ENCODE measurements at places on chromosomes 2 and 18.

DNA sequence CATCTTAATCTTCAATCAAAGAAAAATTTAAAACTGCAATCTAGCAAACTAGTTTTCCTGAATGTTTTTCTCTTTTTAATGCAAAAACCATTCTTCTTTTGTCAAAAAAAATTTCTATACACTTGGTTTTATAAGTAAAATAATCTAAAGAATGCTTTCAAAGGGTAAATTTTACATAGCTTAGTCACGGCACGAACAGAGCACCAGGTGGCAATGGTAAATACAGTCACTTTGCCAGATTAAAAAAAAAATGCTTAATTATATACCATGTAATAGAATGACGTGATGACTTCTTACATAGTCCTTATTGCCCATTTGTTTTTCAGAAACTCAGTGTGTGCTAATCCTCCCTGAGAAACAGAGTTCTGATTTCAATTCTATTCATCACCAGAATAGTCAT is 10.4 kb downstream of the FEZ2 start:
- DNase-seq, result no peak

- DNase-seq, result no peak
Observed at GRCh38 chr18:63199743-63200241, 119.8 kb downstream of the BCL2 start.

- no peak for DNase-seq
Observed at GRCh38 chr2:120910956-120911951, 175.6 kb downstream of the GLI2 start.

DNA sequence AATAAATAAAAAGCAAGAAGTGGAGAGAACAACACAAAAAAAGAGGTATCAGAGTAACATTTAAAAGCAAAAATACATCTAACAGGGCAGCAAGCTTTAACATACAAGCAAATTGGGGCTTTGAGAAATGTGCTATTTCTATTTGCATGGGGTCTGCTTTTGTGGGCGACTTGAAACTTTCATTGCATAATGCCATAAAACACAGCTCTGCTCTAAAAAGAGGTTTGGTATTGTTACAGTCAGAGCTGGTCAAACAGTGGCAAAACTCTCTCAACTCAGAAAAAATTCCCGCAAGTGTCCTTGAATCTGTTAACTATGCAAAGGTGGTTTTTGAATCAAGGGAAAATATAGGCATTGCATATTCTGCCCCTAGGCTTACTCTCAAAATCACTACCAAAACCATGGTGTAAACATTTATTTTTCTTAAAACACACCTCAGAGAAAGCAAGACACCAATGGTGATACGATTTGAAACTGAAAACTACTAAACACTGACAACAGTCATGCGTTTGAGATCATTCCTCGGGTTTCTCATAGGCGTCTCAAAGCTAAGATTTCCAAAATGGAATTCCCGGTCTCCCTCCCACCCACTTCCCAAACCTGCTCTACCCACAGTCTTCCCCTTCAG is 45.5 kb downstream of the RNF152 start:
- DNase-seq, result no peak

DNA sequence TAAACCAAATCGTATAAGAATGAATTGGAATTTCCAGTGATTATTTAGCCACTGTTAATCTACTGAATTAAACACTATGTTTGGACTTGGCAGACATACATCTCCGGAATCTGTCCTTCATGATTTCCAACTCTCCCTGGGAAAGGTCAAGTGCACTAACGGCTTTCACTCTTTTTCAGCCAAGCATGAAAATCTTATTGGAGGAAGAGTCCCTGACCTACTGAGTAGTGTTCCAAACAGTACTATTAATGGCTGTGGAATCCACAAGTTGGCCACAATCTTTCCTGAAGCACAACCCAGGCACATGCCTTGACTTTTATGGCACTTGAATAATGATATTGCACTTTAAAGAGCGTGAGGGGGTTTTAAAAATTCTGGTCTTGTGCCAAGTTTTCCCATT is 318.9 kb upstream of the RND3 start:
- DNase-seq, result no peak

GRCh38 chr2:158688721-158689120 is 106.4 kb upstream of the DAPL1 start:
- no peak for DNase-seq

GRCh38 chr2:179332903-179333302 is 68.3 kb upstream of the SESTD1 start:
- no peak for DNase-seq

- DNase-seq, result no peak
Observed at GRCh38 chr2:64950226-64951160, 38.7 kb upstream of the SLC1A4 start.

- DNase-seq, result no peak
Observed at GRCh38 chr2:151260573-151261230, 961 bp downstream of the RBM43 start.

DNA sequence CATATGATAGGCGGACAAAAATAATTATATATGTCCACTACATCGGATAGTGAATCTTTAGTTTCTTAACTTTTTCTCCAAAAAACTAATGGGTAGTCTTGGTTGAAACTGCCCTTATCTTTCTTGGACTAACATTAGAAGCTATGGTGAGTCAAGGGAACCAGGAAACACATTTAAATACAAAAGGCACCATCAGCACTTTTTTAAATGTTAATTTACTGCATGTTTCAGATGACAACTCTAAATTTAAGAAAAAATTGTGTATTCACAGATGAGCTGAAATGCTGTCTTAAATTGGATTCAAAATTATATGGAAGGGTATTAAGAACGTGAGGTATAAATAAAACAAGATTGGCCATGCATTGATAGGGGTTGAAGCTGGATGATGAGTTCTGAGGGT is 75.6 kb upstream of the CERS6 start:
- DNase-seq, result no peak

DNA sequence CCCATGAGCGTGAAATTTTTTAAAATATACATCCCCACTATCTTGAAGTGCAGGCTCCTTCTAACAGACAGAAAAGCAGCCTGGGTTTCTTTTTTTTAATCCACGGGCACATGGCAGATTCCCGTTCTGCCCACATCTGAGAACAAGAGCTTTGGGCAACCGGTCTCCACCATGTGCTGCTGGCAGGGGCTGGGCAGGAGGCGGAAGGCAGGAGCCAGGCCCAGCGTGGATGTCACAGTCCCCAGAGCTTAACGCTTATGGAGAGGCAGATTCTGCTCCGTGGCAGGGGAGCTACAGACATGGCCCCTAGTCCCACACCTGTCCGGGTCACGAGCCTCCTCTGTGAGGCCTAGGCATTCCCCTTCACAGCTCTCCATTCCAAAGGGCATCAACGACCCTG is 503.0 kb upstream of the MYT1L start:
- DNase-seq, result no peak

DNA sequence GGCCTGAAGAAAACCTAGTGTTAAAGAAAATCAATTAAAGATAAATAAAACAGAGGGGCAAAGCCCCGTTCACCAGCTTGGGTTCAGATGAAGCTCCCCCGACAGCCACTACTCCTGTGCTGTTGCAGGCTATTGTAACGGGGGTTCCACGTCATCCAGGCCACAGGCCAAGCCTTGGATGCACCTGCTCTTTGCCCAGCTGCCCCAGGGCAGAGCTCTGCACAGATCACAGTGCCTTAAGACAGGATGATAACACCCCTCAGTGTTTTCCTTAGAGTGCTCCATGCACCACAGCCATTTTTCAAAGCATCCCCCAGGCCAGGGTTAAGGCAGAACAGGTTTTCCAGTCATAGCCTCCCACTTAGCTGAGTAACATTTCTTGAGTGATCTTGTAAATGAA is 32.0 kb downstream of the FASTKD2 start:
- no peak for DNase-seq

- no peak for DNase-seq
Observed at GRCh38 chr2:128313091-128313836, 5.4 kb downstream of the HS6ST1 start.

GRCh38 chr18:11689669-11690565 is 853 bp downstream of the GNAL start:
- DNase-seq, result no peak

GRCh38 chr2:42853549-42854206 is 61.3 kb upstream of the HAAO start:
- no peak for DNase-seq

- no peak for DNase-seq
Observed at GRCh38 chr2:230208576-230208975, 11.2 kb downstream of the SP110 start.

DNA sequence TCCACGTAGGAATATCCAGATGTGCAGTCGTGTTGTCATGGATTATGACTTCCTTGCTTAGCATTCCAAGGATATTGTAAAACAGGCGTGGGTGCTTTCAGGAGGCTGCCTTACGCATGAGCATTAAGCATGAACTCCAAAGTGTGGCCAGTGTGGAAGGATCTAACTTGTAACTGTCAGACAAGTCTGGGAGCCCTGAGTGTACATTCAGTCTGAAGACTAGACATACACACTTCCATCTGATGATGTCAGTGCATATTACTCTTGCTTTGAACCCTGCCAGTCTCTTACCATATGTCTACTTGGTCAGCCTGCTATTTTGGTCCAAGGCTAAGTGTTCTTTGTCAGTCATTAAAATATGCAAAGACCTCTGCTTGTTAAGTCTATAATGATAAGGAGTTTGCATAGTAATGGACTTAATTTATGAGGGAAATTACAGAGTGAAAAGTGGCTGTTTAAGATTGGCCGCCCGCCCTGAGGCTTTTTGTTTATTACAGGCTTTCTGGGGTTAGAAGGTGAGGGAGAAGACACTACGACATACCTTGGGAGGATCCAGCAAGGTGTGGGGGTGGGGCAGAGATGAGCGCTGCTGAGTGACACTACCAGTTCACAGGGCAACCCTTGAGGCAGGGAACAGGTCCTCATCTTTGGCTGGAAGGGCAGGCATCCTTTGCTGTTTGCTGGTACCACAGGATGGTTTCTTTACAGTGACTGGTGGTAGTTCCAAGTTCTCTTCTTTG is 48.3 kb downstream of the CABLES1 start:
- peak; percentile 46 for DNase-seq

GRCh38 chr2:173652767-173653431 is 298.2 kb downstream of the CDCA7 start:
- DNase-seq, result peak; percentile 84

DNA sequence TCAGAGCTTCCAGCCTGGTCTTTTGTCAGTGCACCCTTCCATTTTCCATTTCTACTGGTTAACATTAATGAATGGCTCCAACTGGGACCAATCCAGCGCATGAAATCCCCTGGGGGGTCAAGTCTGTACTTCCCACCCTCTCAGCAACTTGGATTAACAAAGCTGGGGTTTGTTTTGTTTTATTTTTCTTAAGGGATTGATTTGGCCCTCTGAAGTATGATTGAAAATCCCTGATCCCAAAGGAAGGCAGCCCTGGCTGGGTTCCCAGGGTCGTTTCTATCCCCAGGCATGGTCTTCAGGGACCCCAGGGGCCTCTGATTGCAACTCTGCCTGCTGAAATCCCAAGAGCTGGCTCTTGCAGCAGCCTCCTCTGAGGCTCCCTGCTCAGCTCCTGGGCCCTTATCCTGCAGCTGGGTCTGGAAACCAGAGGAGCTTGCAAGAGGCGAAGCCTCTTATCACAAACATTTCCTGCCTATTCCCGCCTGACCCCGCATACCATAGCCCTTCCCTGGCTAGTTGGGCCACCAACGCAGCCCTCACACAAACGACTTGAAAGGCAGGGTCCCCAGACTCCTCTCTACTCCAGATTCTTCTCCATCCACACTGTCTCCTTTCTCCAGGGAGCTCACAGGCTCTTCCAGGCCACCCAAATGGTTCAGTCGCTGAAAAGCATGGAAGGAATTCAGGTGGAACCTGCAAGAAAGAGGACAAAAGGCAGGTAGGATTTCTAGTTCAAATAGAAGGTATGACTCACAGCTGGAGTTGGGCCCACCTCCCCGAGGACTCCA is 109.7 kb upstream of the PKDCC start:
- DNase-seq, result no peak

DNA sequence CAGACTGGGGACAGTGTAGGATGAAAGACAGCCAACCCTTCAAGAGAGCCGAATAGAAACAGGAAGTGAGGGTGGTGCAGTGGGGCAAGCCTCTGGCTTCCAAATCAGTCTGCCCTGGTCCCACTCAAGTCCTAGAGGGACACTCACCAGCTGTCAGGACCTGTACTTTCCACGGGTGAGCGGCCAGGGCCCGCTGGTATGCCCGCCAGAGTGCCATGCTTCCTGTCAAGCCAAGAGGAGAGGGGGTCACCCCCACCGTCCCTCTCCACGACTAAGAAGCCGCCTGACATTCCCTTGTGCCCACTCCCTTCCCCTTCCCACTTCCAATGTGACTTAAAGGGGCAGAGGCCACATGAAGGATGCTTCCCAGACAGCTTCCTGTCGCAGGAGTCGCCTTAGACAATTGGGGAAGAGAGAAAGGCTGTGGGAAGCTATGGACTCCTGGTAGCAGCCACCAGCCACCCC is 564 bp downstream of the MPV17 start:
- DNase-seq, result no peak

- peak; percentile 93 for DNase-seq
Observed at GRCh38 chr2:176552501-176553135, 283.4 kb downstream of the MTX2 start.

DNA sequence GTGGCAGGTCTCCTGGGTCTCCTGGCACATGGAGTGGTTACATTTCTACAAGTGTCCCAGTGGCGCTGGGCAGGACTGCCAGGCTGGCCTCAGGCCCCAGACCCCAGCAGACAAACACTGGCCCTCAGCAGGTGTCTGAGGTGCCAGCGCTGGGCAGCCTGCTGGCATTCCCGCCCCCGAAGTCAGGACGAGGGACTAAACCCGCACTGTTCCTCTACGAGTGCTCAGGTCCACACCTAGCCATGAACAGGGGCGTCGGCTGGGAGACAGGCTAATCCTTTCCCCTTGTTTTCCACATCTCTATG is 12.8 kb downstream of the SNED1 start:
- no peak for DNase-seq

- no peak for DNase-seq
Observed at GRCh38 chr2:8667896-8668512, 13.9 kb upstream of the ID2 start.

DNA sequence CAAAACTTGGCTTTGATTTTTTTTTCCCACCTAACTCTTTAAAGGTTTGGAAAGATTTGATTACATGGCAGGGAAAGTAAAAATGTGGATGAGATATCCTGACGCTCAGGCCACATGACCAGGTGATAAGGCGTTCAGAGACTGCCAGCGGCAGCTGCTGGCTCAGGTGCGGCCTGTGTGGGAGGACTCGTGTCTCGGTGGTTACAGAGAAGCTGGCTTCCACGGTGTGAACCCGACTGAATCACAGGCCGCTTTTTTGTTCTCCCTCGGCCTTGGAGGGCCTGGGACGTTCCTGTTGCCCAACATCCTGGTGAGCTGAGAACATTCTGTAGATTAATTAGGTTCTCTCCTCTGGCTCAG is 124.2 kb upstream of the ZNF516 start:
- no peak for DNase-seq

DNA sequence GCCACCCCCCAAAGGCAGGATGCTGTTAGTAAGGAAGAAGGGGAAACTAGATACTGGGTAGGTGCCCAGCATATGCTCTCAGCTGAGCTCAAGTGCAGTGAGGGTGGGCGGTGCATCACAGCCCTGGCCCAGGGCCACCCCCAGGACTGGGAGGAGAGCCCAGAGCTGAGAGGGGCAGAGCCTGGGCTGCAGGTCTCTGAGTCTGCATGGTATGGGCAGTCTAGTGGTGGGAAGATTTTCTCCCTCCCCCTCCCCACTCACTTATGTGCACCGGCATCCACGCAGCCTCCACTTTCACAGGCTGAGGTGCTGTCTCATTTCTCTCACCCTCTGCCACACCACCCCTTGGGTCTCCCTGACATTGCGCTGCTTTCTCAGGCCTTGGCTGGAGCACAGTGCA is 48.5 kb upstream of the CAB39 start:
- no peak for DNase-seq

GRCh38 chr2:85976106-85976920 is 87.5 kb upstream of the ST3GAL5 start:
- DNase-seq, result no peak

GRCh38 chr2:177029501-177029900 is 183.1 kb upstream of the HNRNPA3 start:
- DNase-seq, result no peak
